ENCODE measurements at places on chromosomes 2 and 18. TPM values are rescaled to one million over a fixed set of nuclear protein-coding genes. Genes with fewer than 3 reads are reported as not detected.

- DNase-seq = no peak
Observed at GRCh38 chr2:117693651-117694050, 120.8 kb upstream of the DDX18 start.

GRCh38 chr2:196967775-196968174 is 41.3 kb upstream of the PGAP1 start:
- no peak for DNase-seq

GRCh38 chr18:6054256-6054842 is 159.0 kb upstream of the TMEM200C start:
- no peak for DNase-seq

BIRC6 gene
- total RNA-seq = 124 TPM

DNA sequence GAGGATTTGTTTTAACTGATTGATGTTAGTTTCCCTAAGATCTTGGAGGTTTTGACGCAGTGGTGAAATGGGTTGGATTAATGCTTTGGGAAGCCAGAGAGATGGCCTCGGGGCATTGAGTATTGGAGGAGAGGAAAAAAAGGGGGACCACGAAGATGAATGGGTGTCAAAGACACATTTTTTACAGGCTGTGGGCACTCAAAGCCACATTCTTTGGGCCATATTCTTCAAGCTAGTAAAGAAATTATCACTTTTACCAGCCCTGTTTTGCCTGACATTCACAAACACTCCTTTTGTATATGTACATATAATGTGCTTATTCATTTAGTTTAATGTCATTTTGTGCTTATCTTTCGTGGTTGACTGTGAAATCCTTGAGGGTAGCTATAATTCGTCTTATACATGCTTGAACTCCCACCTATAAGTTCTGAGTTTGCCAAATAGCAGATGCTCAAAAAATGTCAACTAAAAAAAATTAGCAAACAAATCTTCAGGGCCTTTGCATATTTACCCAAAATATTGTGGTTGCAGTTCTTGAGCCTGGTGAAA is 146.3 kb downstream of the ARL6IP6 start:
- DNase-seq = no peak

- DNase-seq = no peak
Observed at GRCh38 chr2:160970052-160970965, 189.9 kb upstream of the TANK start.

DNA sequence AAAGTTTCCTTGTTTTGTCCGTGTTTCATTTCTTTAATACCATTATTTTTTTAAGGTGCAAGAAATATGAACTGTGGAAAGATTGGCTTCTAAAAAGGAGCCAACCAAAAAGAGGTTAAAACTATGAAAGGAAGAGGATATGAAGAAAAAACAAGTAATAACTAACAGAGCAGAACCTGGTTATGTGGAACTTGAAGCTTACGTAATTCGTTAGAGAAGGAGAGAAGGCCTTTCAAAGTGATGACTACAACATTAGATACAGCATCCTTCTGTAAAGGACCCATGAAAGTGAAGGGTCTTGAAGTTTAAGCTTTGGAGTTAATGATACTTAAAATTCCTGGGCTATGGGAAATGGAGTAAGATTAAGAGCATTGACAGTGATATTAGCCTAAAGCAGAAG is 84.5 kb downstream of the ANKRD12 start:
- no peak for DNase-seq

DNA sequence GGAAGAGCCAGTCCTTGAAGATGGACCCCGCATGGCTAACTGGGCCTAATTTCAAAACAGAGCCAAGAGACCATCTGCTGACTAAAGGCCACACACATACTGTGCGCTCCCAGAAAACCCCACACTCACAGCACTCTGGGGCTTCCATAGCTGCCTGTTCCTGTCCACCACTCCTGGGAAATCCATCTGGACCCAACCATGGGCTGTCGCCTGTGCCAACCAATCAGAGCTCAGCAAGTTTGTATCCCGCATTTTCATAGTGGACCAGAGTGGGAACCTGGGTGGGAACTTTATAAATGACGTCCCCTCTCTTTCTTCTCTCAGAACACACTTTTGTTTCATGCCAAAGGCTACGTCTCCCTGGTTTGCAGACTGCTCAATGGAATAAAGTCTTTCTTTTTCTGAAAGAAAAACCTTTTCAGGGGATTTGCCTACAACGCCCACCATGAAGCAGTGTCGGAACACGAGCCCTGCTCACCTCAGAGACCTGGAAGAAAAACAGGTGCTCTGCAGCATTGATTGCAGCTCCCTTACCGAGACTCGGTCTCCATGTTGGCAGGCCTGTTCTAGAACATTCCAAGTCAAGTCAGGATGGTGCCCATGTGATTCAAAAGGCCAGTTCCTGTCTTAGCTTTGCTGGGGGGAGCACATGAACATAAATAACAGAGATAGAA is 137.2 kb upstream of the GPC1 start:
- DNase-seq = no peak

HADHA gene
- total RNA-seq = 89.8 TPM

Measured in glutamatergic neuron (in vitro differentiated cells).